ENCODE measurements at places on chromosomes 12 and 14.

GRCh38 chr12:97560350-97560749 lies 97.7 kb downstream of the RMST start:
- DNase-seq, result no peak

DNA sequence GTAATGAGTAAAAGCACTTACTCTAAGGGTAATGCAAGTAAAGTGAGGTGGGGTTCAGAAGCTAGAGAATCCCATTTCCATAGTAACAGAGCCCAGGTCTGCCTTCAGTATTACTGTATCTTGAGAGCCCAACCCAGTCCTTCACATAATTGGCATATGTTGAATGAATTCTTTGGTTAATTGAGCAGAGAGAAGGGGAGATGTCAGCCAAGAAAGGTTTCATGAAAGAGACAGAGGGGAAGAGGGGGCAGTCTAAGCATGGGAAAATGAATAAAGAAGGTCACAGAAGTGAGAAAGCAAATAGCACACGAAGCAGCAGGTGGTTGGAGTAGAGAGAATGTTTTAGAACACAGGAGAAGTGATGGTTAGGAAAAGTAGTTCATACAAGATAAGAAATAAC lies 371.1 kb downstream of the SEC23A start:
- no peak for DNase-seq

DNA sequence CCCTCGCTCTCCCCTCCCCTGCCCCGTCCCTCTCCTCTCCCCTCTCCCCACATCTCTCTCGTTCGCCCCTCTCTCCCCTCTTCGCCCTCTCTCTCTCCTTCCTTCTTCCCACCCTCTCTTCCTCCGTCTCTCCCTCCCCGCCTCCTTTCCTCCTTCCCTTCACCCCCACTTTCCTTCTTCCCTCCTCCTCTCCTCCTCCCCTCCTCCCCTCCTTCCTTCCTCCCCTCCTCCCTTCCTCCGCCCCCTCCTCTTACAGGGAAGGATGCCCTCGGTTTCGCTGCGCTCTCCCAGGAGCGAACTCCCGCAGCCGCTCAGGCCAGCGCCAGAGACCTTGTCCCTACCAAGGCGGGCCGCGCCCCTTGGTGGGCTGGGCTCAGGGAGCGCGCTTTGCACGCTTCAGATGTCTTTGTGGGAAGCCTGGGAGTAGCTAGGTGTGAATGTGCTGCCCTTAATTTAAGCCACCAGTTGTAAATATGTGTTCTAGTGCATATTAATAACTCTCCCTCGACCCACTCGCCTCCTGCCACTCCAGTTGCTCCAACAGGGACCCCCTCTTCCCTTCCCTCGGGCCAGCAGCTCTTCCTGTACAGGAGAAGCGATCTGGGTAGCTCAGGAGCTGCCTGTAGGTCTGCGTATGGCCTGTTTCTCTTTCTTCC lies 13.3 kb upstream of the MAP3K9 start:
- DNase-seq, result peak; percentile 8

- DNase-seq, result no peak
Measured at GRCh38 chr14:78196323-78196722, 26.1 kb downstream of the NRXN3 start.

GRCh38 chr12:125220404-125221273 lies 155.4 kb downstream of the AACS start:
- no peak for DNase-seq

- no peak for DNase-seq
Measured at GRCh38 chr12:38995249-38995648, 89.9 kb upstream of the CPNE8 start.

DNA sequence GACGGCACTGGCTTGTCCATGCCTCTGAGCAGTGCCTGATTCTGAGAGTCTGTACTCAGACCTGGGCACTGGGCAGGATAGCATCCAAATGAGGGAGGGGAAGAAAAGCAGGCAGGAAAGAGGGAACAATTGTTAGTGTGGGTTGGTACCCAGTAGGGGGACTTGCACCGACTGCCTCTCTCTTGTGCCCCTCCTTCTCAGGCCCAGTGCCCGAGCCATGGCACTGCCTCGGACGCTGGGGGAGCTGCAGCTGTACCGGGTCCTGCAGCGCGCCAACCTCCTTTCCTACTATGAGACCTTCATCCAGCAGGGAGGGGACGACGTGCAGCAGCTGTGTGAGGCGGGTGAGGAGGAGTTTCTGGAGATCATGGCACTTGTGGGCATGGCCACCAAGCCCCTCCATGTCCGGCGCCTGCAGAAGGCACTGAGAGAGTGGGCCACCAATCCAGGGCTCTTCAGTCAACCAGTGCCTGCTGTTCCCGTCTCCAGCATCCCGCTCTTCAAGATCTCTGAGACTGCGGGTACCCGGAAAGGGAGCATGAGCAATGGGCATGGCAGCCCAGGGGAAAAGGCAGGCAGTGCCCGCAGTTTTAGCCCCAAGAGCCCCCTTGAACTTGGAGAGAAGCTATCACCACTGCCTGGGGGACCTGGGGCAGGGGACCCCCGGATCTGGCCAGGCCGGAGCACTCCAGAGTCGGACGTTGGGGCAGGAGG lies 2.2 kb downstream of the NAB2 start:
- DNase-seq, result no peak

- DNase-seq, result no peak
Measured at GRCh38 chr14:72774141-72774540, 119.8 kb downstream of the DPF3 start.

GRCh38 chr14:91186515-91187066 lies 57.9 kb downstream of the GPR68 start:
- DNase-seq, result no peak

- no peak for DNase-seq
Measured at GRCh38 chr14:27002179-27002578, 404.3 kb upstream of the NOVA1 start.

- DNase-seq, result peak; percentile 28
Measured at GRCh38 chr12:124109760-124110159, 136.7 kb downstream of the ZNF664 start.

DNA sequence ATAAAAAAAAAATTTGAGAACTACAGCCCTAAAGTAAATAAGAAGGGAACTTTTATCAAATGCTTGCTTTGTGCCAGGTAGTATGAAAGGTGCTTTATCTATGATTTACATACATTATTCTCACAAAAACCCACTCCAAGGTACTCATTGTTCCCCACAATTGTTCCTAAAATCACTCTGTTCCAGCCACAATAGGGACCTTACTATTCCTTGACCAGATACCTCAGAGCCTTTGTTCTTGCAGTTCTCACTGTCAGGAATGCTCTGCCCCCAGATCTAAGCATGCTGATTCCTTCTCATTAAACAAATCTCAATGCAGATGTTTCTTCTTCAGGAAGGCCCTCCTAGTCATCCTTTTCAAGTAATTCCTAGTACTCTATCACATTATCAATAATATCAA lies 60.2 kb downstream of the PPP1R12A start:
- no peak for DNase-seq

DNA sequence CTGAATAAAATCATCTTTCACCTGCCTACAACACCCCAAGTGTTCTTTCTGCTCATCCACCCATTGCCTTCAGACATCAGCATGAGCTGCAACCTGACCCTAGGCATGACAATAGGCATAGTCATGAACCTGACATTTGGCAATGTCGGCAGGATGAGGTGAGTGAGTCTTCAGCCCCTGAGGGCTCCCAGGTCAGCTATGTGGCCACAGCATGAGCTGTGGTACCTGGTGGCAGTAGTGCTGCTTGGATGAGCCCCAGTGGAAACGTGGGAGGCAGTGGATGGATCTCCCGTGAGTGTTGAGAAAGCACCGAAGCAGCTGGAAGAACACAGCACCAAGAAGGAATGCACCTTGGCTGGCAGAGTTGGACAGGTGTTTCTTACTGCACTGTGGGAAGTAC lies 334.8 kb upstream of the FAR2 start:
- DNase-seq, result no peak

Data from CD4-positive, alpha-beta T cell treated with Interleukin-21 for 1 hour (primary cell).